GM10248 (cell line): ENCODE measurements at places on chromosomes 2 and 18.

- no peak for DNase-seq
These were observed 6.0 kb downstream of the LRATD1 start for GRCh38 chr2:14638488-14638887.

DNA sequence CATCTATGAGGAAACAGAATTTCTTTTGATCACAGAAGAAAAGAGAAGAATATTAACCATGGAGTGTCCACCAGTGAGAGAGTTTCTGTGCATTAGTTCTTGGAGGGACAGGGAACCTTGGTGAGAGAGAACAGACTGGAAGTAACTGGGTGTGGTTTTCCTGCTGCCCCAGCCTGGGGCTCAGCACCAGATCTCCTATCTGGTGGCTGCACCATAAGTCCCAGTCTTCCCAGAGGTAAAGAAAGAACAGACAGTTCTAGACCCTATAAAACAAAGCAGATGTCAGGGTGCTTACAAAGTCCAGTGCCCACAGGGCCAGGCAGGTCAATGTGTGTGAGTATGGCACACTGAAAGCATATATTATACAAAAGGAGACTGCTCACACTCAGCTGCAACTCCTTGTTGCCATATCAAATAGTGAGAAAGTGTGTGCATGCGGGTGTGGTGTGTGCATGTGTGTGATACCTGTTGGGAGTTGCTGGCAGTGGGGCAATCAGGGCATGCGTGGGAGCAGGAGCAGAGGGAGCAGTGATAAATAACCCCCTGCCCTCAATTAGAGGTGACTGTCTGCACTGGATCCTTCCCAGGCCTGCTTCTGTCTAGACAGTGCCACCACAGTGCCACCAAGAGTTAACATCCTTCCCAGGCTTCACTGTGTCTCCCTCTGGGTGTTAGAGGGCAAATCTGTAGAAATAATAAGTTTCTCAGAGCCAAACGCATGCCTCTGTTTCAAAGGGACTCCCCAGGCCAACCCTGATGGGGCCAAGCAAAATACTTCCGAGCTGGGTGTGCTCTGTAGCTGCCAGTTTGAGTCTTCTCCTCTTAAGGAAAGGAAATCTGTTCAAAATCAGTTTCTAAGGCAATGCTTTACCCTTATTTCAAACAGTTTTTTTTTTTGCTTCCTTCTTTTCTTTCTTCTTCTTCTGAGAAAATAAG, 45.7 kb downstream of the RDH14 start:
- no peak for DNase-seq

DNA sequence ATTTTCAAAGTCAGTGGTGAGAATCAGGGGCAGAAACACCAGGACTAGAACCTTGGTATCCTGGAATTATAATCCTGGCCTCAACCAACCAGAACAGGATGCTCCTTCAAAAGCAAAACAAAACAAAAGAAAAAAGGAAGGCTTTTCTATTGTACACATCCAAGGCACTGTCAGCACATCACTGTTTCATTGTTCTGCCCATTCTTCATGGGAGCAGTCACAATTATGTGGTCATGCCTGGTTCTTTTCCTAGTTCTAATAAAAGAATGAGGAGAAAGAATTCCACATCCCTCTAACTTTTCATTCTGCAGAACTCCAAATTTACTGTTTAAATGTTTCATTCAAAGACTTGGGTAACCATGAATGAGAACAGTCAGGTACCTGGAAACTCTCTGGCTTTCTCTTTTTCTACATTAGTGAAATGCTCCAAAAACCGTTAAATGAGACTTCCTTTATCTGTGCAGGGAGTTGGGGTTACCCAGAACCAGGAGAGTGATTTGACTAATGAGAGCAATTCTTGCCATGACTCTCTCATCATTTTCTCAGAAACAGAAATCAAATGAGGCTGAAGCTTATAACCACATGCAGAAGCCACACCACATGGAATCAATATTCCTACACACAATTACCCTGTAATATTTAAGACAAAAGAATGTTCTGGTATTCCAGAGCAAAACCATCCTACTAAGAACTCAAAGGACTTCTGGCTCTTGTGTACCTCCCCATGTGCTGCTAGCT, 110.9 kb upstream of the CCDC150 start:
- DNase-seq: no peak

DNA sequence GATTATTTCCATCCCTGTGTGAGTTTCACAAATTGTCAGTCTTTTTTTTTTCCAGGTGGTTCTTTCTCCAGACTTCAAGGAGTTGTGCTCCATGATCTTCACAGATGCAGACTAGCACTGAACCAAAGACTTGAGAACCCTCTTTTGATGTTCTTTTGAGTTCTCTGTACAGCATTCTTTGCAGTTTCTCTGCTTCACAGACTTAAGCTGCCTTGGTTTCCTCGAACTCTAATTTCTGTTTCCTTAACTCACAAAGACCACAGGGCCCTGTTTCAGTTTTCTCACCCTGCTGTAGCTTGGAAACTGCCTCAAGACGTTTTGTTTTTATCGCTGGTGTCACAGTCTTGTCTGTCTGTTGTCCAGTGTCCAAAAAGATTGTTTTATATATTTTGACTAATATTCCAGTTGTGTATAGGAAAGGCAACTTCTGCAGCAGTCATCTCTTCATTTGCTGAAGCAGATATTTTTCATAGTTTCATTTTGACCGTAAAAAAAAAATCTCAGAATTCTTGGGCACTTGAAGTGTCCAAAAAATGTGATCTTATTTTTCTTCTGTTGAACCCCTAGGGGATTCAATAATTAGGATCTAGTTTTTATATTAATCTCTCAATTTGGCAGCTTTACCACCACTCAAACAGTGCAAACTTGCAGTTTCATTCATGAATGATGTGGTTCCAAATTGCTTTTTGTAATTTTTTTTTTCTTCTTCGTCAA, 97.0 kb upstream of the MC4R start:
- no peak for DNase-seq

- no peak for DNase-seq
These were observed 61.9 kb upstream of the IL1R1 start for GRCh38 chr2:102080451-102081242.
